Fibroblast of skin of abdomen (primary cell): ENCODE measurements at places on chromosomes 2 and 18.

GRCh38 chr2:140349695-140350094, 1569.5 kb upstream of the NXPH2 start:
- DNase-seq: no peak

- DNase-seq: no peak
Measured at GRCh38 chr2:8177566-8177965, 504.3 kb upstream of the ID2 start.

DNA sequence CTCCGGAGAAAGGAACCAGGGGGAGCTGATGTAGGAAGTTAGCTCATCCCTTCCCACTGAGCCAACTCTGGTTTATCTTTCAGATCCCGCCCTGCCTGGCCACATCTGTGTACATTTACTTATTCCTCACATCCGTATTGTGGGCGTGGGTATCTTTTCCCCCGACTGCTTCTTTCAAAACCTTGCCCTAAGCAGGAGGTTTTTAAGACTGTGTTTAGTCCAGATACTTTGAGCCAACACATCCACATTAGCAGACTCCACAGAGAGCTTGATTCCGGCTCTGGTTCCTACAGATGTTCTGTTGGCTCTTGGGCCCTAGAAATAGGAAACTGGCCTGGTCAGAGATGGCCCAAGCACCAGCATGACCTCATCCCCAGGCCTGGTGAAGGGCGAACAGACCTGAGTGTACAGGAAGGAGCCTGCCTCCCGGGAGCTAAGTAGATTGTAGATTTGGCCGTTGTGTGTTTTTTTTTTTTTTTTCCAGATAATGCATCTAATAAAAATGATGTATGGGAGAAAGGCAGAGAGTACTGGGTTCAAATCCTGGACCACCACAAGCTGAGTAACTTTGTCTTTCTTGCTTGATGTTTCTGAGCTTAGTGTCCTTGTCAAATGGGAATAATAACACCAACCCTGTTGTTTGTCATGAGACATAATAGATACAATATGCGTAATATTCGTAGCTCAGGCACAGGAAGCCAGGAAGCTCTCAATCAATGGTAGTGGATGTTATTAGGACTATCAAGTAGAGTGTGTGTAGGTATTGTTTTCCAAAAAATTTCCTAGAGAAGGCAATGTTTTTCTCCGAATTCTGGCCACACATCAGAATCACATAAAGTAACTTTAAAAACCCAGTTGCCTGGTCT, 92.3 kb downstream of the PRKCE start:
- peak; percentile 59 for DNase-seq

DNA sequence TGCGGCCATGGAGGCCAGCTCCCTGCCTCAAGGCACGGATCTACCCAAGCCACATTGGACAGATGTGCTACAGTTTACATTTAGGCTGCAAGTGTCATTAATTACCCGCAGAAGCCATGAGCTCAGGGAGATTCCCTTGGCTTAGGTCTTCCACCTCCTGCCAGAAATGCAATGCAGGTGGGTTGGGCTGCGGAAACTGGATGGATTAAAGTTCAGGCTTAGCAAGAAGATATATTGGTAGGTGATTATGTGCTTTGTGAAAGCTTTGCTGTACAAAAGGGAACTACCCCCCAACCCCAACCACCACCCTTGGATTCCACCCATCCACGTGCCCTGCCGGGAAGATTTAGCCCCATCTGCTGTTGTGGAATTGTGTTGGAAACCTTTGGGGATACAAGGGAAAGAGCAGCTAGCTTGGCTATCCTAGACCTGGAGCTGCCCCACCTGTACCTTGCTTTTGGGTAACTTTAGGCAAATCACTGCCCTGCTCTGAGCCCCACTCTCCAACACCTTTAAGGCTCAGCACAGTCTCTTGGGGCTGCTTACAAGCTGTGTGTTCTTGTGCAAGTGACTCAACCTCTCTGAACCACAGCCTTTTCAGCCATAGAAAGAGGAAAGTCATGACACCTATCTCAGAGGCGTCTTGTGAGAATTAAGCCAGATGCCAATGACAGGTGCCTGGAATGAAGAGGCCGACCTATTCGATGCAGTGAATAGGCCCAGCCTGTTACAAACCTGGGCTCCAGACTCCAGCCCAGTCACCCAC, 141.6 kb upstream of the GLI2 start:
- DNase-seq: no peak

DNA sequence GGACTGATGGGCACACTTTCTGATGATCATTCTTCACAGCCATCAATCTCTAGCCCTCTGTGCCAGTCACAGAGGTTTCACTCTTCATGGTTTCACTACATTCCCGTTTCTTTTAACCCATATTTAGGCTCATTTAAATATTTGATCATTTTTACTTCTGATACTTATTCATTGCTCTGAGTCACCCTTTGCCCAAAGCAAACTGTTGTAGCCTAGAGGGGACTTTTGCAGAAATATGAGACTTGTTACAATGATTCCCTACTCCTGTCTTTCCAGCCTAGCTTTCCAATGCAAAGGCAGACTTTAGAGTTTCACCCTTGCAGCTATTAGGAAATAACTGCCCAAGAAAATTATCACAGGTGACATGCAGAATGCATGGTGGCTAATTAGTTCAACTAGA, 444.2 kb downstream of the PTPRM start:
- DNase-seq: no peak

- no peak for DNase-seq
Measured at GRCh38 chr2:217717646-217718045, 285.1 kb downstream of the TNS1 start.

DNA sequence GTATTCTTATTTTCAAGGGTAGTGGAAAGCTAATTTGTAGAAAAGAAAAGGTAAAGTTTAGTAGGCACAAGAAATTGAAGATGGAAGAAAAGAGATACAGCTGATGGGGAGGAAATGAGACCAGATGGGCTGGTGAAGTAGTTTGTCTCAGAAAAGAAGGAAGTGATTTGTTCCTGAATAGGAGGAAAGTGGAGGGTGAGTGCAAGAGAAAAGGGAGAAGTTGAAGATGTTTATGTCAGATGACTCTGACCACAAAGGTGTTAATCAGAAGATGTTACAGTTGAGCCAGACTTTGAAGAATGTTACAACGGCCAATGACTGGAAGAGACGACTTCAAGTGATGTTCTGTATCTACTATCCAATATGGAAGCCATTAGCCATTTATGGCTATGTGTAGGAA, 21.2 kb downstream of the ZSCAN30 start:
- no peak for DNase-seq

- no peak for DNase-seq
Measured at GRCh38 chr2:241110089-241110606, 8.1 kb upstream of the MTERF4 start.

DNA sequence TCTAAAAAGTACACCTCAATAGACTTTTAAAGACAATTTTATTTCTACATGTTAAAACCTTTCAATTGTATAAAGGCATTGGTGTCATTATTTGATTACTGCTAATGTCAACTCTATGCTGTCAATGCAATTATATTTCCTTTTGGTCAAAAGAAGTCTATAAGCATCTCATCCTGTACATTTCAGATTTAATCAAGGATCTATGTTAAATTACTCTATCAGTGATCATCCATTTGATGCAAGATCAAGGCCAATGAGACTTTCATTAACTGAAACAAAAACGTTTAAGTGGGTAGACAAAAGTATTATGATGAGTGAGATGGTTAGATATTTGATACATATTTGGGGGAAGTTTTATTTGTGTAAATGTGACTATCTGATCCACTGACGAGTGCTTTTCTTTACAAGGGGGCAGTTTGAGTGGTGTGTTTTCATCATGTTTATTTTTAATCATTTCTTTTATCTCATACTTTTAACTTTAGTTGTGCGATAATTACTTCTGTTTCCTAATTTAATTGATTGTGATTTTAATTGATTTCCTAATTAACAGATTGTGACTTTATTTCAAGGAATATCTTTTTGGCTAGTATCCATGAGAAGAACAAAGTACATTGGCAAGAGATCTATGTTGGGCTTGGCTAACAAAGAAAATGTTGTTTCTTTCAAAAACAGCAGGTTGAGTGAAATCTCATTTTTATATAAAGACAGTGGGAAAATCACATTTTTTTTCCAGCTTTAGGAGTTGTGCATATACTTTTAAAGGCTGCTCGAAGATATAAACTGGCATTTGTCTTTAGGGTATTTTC, 1.1 kb downstream of the ARHGAP28 start:
- DNase-seq: no peak

DNA sequence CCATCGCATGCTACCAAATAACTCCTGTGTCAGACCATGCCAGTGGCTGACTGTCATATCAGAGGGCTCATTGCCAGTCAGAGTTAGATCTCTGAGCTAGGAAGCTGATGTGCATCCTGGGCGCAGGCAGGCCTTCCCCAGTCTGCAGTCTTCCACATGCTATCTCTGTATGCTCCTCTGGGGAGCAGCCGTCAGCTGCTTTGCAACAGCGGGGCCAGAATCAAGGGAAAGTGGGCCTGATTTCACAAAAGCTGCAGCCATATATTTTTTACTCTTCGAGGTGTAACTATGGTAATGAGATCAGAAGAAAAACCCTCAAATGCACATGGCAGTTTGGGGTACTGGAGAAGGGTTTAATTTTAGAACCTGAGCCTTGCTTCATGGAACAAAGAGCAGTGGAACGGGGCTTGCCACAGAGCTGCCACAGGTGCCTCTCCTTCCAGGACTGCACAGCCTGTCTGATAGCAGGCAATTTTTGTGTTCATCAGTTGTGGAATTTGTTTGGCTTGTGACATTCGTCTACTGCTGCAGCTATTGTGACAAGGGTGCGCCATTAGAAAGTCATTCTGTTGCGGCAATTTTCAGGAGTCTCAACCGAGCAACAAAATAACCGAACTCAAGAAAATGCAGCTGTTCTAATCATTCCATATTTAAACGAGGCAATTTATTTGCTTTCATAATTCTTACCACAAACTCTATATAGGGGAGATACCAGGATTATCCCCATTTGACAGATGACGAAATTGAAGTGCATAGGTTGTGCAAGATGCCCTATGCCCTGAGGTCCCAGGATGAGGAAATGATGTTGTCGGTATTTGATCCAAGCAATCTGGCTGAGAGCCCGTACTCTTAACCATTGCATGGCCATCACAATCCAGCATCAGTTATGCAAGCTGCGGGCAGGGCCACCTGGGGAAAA, 109.6 kb upstream of the CYRIA start:
- DNase-seq: peak; percentile 20

DNA sequence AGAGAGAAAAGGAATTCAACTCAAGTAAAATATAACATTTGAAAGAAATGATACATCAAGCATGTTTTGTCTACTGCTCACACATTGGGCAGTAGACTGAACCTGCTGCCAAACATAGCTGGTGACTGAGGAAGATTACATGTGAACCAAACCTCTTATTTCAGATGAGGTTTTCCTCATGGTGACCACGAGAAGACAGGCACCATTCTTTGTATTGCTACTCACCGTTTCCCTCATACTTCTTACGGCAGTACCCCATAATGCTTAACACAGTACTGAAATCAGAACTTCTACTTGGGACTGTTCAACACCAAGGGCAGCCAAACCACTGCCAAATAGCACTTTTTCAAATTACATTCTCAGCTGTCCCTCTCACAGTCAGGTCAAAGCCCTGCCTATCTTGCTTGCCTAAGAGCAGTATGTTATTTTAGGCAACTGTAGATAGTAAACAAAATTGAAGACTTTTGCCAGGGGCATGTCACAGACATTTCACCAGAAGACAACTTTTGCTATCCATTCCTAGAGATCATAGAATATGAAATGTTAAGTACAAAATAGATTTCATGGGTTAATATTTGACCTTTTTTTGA, 167.1 kb upstream of the DOK6 start:
- peak; percentile 66 for DNase-seq

DNA sequence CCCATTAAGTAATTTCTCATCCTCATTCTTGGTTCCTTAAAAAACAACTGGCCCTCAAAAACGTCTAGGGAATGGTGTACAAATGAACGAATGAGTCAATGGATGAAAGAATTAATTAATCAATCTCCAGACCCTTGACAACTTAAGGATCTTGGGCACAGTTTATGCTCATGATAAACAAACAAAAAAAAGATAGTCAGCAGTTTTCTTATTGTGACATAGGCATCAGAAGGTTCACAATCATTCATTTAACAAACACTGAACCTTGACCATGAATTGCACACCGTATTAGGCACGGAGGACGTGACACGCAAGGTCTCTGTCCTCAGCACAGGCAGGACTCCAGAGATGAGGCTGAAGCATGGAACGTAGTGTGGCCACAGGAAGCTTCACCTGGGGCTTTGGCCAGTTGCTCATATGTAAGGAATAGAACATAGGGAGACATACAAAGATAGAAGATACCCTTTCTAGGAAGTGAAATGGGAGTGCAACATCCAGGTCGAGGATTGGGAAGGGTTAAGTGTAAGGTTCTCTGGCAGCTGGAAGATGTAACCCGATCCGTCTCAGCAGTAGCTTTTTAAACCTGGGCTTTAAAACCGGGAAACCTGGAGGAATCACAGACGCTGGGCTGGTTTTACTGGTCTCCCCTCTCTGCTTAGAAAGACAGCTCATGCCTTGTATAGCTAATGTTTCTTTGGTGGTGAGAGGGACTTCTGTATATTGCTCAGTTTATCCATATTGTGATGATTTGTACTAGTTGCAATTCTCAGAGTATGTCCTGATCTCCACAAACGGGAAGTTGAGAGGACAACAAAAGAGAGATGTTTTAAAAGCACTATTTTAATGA, 8.9 kb upstream of the LTBP1 start:
- peak; percentile 25 for DNase-seq

DNA sequence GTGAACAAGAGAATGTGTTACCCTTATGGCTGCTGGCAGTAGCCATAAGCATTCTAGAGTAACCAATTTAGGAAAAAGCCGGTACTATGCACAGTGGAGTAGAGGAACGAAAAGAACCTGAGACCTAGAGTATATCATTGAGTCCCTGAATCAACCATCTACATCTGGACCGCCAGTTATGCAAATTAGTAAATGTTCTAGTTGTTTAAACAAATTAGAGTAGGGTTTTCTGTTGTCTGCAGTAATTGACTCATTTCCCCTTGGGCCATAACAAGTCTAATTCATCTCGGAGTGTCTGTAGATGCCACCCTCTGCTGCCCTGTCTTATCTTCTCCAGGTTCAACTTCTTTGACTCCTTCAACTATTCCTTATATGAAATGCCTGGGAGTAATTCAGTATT, 60.1 kb upstream of the CAPN13 start:
- no peak for DNase-seq

DNA sequence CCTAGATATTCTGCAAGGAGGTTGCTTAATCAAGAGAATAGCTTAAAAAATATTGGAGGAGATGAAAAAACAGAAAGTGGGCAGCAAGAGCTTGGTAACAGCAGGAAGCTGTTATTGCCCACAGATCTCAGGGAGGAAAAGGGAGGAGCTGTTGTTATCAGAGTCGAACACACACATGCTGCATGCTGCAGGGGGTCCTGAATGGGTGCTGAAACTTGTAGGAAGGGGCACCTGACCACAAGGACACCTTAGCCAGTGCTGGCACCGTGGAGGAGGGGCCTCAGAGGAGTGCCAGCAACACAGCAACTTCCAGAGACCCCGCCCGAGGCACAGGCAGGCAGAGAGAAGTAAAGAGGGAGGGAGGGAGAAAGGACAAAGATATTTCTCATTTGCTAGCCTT, 332.9 kb downstream of the SOCS6 start:
- no peak for DNase-seq
